ENCODE measurements at places on chromosomes 1 and 21.

GRCh38 chr1:81519987-81520386 lies 280.7 kb upstream of the ADGRL2 start:
- no peaks in the 10 kb centered on the region for H3K27me3 ChIP-seq
- no peaks in the 10 kb centered on the region for H3K36me3 ChIP-seq
- H3K4me3 ChIP-seq: no peak overlapping the region
- no peaks in the 10 kb centered on the region for H3K4me1 ChIP-seq
- H3K27ac ChIP-seq: no peak overlapping the region
- no peak for DNase-seq

DNA sequence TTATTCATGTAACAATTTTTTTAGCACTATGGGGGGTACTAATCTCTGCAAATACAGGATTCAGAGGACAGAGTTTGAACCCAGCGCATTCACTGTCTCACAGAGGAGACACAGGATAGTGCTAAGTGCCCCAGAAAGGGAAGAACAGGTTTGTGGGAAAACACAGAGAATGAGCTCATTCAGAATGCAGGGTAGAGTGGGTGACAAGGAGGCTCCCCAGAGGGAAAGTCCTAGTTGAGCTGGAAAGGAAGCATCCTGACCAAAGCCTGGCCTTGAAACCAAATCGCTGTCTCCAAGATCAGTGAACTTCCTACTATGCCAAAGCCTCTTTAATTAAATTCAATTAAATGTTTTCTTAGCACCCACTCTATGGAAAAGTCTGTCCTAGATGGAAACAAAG lies 19.0 kb upstream of the RGS2 start:
- H3K4me3 ChIP-seq: no peak overlapping the region
- DNase-seq: no peak
- no peaks in the 10 kb centered on the region for H3K36me3 ChIP-seq
- H3K27ac ChIP-seq: no peak overlapping the region

DNA sequence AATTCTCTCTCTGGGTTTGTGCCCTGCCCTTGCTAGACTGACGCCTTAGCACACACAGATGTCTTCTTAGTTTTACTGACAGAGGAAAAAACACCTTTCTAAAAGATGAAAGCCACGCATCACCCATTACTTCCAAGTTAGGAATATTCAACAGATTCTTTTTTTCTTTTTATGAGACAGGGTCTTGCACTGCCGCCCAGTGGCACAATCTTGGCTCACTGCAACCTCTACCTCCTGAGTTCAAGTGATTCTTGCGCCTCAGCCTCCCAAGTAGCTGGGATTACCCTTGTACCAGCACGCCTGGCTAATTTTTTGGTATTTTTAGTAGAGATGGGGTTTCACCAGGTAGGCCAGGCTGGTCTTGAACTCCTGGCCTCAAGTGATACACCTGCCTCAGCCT lies 169.2 kb downstream of the APP start:
- no peaks in the 10 kb centered on the region for H3K27me3 ChIP-seq
- DNase-seq: no peak
- no peaks in the 10 kb centered on the region for H3K36me3 ChIP-seq
- H3K4me3 ChIP-seq: no peak overlapping the region
- H3K4me1 ChIP-seq: no peaks in the 10 kb centered on the region
- no peak overlapping the region for H3K27ac ChIP-seq

GRCh38 chr1:173332026-173332425 lies 124.9 kb upstream of the TNFSF4 start:
- no peak overlapping the region for H3K4me3 ChIP-seq
- no peak overlapping the region for H3K27ac ChIP-seq
- H3K36me3 ChIP-seq: no peaks in the 10 kb centered on the region
- no peaks in the 10 kb centered on the region for H3K27me3 ChIP-seq
- DNase-seq: no peak

DNA sequence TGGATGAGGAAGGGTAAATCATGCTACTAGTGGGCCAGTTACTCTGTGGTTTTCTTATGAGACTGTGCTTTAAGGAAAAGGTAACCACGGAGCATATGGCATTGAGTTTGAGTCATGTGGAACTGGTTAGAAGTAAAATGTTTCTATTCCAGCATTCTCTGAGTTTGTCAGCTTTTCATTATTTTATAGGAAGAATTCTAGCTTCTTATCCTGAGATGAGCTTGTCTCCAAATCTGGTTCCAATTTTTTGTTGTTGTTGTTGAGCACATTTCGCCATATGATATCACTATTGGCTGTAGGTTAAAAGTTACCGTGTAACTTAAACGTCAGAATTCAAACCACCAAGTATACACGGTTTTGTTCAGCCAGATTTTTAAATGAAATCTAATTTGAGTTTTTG lies 69.9 kb downstream of the ATF6 start:
- H3K36me3 ChIP-seq: peaks cover 3% of the 10 kb centered on the region
- no peaks in the 10 kb centered on the region for H3K4me1 ChIP-seq
- no peak for DNase-seq
- H3K4me3 ChIP-seq: no peak overlapping the region
